ENCODE measurements at places on chromosomes 12 and 14.

DNA sequence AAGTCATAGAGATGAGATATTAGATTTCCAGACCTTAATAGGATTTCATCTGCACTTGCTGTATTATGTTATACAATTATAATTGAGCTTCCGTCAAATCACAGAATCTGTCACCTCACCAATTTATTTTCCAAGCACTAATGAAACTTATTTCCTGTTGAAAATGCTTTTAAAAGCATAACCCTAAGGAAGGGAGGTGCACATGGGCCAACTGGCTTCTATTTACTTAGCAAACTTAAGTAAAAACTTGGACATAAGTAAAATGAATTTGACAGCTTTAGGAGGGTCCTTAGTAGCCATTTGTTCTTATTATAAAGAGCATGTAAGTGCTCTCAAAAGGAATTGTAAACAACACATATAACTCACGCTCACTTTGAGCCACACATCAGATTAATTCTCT lies 462.2 kb upstream of the TMPO start:
- no peak for DNase-seq
- H3K27ac ChIP-seq: no peak overlapping the region
- no peaks in the 10 kb centered on the region for H3K27me3 ChIP-seq
- H3K4me3 ChIP-seq: no peak overlapping the region
- H3K36me3 ChIP-seq: no peaks in the 10 kb centered on the region
- H3K4me1 ChIP-seq: no peaks in the 10 kb centered on the region

GRCh38 chr12:19458733-19459132 lies 19.4 kb downstream of the AEBP2 start:
- no peak for DNase-seq
- H3K4me3 ChIP-seq: no peak overlapping the region
- H3K36me3 ChIP-seq: peaks cover 27% of the 10 kb centered on the region
- H3K4me1 ChIP-seq: peaks cover 20% of the 10 kb centered on the region

GRCh38 chr12:6694701-6695100 lies 5.5 kb upstream of the ZNF384 start:
- H3K4me1 ChIP-seq: peaks cover 11% of the 10 kb centered on the region
- H3K27ac ChIP-seq: no peak overlapping the region
- H3K4me3 ChIP-seq: no peak overlapping the region
- no peak for DNase-seq
- H3K27me3 ChIP-seq: peaks cover 18% of the 10 kb centered on the region

GRCh38 chr12:124130691-124131591 lies 157.9 kb downstream of the ZNF664 start:
- no peaks in the 10 kb centered on the region for H3K4me1 ChIP-seq
- no peak overlapping the region for H3K27ac ChIP-seq
- H3K4me3 ChIP-seq: no peak overlapping the region
- no peaks in the 10 kb centered on the region for H3K27me3 ChIP-seq

GRCh38 chr14:104403421-104404220 lies 175.9 kb upstream of the C14orf180 start:
- peaks cover 2% of the 10 kb centered on the region for H3K36me3 ChIP-seq
- DNase-seq: no peak
- H3K27ac ChIP-seq: no peak overlapping the region
- H3K4me3 ChIP-seq: no peak overlapping the region
- H3K27me3 ChIP-seq: no peaks in the 10 kb centered on the region
